Fibroblast of skin of right biceps (primary cell): ENCODE measurements at places on chromosomes 6 and 20.
A peak's percentile ranks its signal among the peaks of the same experiment; 100 is the strongest.

DNA sequence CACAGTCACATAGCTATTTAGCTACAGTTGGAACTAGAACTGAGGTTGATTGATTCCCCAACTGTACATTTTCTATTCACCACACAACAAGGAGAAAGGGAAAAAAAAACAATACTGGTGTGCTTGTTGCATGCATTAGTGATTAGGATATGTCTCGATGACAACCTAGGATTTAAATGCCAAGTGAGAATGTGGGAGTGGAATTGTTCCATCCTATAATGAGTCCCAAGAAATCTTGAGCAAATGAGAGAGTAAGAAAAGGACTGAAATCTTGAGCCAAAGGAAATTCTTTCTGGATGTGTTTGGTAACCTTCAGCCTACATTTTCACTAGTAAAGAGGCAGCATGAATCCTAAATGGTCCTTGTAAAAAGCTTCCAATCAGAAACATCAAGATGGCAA lies 232.7 kb downstream of the HIVEP2 start:
- DNase-seq: peak; percentile 29

- DNase-seq: no peak
Measured at GRCh38 chr6:144347933-144348332, 62.8 kb downstream of the UTRN start.

- peak; percentile 19 for DNase-seq
Measured at GRCh38 chr6:17484201-17484849, 90.9 kb downstream of the CAP2 start.

DNA sequence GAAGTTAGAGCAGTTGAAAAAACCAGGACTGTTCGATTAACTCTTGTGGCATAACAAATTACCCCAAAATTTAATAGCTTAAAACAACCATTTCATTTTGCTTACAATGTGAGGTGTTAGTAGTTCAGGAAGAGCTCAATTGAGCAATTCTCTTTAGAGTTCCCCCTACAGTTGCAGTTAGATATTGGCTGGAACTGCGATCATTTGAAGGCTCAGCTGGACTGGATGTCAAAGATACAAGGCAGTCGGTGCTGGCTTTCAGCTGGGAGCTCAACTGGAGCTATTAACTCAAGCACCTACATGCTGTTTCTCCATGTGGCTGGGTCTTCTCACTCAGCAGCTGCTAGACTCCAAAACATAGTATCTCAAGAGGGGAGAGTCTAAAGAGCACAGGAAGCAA lies 96.0 kb upstream of the LOC128125822 start:
- no peak for DNase-seq

DNA sequence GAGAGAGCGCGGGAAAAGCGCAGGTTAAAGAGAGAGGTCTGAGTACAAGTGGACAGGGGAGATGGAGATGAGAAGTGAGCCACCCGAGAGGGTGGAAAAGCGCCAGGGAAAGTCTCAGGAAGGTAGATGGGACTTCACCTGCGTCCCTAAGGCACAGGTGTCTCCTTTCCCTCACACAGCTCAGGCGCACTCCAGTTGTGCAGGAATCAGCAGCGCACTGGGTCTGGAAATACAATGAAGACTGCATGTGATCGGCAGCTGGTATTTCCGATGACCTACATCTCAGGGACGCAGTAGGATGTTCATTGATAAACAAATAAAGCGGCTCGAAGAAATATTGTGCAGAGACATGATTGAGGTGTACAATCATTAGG lies 432 bp upstream of the KHDRBS2 start:
- DNase-seq: no peak

DNA sequence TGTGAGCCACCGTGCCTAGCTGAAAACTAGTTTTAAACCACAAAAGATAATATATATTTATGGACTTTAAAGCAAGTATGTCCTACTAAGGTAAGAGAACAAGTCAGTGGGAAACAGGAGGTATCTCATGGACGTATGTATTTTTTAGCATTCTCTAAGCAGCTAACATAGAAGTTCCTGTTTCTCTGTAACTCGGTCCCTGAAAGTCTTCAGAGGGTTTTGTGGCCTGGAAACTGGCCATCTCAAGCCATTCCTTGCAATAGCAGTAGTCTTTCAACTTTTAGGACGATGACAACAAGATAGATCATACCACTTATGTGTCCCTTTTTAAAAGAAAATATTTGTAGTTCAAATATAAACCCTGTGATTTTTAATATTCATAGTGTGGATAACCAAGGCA lies 95.6 kb upstream of the RALGAPA2 start:
- DNase-seq: no peak

- no peak for DNase-seq
Measured at GRCh38 chr20:35013421-35014411, 58.0 kb downstream of the MYH7B start.

- DNase-seq: peak; percentile 27
Measured at GRCh38 chr20:10508060-10508459, 73.0 kb downstream of the SLX4IP start.

- DNase-seq: no peak
Measured at GRCh38 chr6:7201732-7202541, 94.2 kb downstream of the RREB1 start.

DNA sequence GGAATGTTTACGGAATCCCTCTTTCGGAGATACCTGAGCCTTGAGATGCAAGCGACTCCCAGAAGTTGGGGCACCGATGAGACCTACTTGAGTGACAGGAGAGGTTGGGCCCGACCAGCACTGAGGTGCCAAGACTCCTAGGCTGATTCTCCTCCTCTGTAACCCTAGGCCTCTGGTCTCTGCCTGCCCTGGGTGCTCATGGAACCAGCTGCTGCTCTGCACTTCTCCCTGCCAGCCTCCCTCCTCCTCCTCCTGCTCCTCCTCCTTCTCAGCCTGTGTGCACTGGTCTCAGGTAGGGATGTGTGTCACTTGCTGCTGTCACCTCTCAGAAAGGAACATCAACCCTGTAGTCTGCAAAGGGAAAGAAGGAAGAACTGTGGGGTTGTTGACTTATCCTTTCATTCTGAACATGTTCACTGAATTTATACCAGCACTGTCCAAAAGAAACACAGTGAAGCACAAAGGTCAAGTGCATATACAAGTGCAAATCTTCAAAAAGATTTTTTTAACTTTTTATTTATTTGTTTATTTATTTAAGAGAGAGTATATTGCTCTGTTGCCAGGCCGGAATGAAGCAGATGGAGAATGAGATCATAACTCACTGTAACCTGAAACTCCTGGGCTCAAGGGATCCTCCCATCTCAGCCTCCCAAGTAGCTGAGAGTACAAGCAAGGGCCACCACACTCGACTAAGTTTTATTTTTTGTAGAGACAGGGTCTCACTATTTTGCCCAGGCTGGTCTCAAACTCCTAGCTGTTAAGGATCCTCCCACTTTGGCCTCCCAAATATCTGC lies 913 bp downstream of the BTN2A2 start:
- DNase-seq: peak; percentile 57

GRCh38 chr6:112594886-112595594 lies 247.9 kb downstream of the RFPL4B start:
- no peak for DNase-seq

DNA sequence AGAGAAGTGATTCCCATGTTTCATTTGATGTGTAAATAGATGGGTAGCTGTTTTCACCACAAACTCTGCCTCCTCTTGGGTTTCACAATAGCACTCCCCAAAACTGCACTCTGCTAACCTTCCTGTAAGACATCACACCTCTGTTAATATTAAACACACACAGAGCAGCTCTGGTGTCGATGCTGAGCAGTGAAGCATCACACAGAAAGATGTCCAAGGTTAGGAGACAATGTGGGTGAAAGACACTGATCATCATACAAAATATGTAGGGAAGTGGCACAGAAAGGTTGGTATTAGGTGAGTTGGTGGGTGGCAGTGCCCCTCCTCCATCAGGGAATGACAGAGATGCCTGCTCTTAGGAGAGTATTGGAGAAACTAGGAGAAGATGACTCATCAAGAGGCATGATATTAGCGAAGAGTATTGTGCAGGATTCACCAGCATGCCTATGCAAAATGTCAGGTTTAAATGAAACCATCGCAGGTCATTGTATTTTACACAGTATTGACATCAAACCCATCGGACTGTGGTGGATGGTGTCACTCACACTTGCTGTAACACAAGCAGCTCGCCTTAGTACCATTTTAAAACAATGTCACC lies 199.7 kb downstream of the TBXT start:
- DNase-seq: no peak

DNA sequence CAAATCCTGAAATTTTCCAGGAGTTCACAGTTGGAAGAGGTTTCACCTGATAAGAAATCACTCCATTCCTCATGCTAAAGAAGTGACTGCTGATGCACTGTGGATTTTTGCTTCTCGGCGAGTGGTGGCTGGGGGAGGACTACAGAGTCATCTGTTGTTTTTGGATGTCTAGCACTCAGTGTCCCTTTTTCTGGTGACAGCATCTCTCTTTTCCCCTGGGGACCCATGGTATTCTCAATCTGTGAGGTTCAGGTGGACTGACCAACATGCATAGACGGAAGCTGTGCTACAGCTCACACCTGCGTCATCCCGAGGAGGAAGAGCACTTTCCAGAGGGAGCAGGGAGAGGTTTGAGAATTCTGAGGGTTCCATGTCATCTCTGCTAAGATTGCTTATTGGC lies 42.7 kb upstream of the ZNF831 start:
- DNase-seq: no peak

DNA sequence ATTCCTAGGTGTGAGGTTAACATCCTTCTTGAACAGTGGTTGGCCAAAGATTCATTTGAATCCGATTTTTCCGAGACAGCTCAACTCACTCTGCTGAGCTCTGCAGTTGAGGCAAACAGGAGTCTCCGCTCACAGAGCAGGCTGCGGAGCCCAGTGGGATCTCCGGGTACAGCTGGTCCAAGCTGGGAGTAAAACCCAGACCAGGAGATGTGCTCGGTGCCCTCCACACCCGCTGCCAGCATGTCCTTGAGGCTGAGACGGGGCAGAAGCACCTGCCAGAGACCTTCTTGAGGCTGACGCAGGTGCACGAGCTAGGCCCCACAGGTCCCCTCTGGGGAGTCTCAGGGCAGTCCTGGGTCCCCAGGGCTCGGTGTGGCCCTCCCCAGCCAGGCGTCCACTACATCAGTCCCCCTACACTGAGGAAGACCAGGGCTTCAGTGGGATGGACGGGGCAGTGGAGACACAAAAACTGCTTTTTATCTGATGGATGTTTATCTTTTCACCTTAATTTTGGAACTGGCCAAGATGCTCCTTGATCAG lies 119.0 kb downstream of the AGPAT4 start:
- no peak for DNase-seq

DNA sequence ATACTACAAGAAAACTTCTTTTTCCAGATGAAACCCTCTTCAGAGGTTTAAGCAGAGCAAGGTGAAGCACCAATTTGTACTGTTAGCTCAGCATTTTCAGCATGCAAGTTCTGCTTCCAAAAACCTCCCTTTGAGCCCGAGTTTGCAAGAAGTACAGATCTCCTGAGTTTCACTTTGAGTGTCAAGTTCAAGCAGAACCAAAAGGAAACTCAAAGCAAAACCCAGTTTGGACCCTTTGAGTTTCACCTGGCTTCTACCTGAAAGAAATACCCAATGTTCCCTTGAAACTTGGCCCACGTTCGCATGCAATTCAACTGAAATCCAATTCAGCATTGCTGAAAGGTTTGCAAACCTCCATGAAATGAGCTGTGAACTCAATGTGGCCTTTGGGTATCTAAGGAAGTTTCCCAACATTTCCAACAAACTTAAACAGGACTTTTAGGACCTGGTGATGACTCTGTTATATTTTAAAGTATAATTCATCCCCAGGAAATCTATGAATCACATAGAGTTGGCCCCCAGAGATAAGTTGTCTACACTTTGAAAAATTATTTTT lies 62.9 kb upstream of the HBS1L start:
- DNase-seq: no peak

DNA sequence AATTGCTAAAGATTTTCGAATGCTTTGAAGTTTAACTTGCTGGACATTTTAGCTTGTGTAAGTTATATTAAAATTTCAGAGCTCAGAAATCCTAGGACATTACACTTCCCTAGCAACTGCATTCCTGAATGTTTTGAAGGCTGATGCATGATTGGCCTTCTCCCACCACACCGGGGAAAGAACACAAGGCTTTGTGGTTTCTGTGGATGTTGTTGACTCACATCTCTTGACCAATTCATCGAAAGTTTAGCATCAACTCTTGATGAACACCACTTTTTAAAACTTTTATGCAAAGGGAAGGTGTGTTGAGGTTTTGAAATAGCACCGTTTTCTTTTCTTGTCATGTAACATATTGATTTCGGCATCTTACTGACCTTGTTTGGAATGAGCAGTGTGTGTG lies 81.1 kb downstream of the RIMS1 start:
- peak; percentile 35 for DNase-seq

DNA sequence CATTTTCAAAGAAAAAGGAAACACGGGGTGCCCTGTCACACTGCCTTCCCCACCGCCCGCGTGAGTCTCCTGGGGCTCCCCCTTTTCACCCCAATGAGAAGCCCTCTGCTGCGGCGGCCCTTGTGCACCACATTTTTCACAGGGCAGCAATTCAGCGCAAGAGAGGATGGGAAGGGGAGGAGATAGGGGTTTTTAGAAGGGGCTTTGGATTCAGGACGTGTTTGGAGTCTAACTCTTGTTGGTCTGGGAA lies 726 bp upstream of the ARFGEF3 start:
- DNase-seq: no peak

GRCh38 chr6:147900247-147900830 lies 391.8 kb downstream of the SAMD5 start:
- DNase-seq: peak; percentile 2

- DNase-seq: no peak
Measured at GRCh38 chr6:22682979-22683378, 113.6 kb downstream of the HDGFL1 start.

DNA sequence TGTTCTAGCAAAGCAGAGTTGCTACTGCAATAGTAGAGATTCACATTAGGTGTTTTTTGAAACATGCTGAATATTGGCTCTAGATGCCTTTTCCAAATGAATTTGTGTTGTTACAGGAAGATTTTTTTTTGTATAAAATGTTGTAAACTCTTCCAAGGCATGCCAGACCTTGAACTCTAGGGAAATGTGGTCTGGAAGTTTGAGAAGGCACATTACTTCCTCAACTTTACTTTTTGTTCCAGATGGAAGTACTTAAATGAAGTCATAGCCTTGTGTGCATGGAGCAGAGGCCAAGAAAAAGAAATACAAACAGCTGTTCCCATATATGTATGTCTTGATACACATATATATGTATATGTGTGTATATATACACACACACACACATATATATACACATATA lies 585.7 kb upstream of the MARCKS start:
- DNase-seq: peak; percentile 56

GRCh38 chr6:12947151-12947871 lies 230.7 kb downstream of the PHACTR1 start:
- peak; percentile 58 for DNase-seq

DNA sequence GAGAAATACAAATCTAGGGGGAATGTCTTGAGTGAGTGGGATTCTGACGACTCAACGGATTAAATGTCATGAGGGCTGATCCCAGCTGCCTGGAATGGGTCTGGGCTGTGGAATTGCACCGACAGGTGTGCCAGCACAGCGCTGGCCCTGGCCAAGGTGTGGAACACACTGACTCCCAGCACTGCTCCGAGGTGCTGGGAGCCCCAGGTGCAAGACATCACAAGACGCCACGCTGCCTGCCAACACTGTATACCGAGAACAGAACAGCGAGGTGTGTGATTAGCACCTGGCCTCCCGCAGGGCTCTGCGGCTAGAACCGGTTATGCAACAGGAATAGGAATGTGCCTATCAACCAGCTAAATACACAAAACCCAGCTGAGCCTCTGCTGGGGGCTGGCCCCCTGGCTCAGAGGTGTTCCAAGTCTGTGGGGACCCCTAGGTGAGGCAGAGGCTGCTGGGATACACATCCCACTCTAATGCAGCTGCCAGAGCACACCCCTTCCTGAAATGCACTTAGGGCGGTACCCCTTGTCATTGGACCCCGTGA lies 24.8 kb upstream of the APMAP start:
- no peak for DNase-seq
